ENCODE measurements at places on chromosomes 6 and 20. TPM values are rescaled to one million over a fixed set of nuclear protein-coding genes. Genes with fewer than 3 reads are reported as not detected.

DNA sequence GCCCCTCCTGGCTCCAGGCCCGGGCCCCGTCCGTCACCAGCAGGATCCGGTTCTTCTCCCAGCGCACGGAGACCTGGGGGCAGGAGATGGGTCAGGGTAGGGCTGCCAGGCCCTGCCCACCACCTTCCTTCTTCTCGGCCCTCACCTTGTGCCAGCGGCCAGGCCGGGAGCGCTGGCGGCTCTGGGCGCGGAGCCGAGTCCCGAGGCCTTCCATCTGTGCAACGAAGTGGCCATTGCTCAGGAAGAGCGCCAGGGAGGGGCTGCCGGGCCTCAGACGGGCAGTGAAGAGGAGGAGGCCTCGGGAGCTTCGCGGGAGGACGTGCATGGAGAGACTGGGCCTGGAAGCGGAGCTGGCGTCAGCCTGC lies 7.9 kb downstream of the ADRM1 start:
- peak; percentile 32 for DNase-seq

DNA sequence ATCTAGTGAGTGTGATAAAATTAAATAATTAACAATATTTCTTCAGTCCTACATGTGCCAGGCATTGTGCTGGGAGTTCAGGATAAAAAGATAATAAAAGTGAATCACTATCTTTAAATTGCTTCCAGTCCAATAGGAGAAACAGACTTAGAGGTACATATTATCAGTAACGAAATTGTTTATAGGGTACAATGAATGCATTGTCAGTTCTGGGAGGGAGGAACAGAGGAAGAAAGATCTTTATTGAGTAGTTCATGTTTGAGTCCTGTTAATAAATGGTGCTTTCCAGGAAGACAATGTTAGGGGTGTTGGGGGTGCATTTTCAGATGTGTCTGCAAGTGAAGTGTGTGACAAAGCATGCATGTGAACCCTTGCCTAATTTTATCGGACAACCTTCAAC lies 183.1 kb downstream of the OGFRL1 start:
- no peak for DNase-seq

DNA sequence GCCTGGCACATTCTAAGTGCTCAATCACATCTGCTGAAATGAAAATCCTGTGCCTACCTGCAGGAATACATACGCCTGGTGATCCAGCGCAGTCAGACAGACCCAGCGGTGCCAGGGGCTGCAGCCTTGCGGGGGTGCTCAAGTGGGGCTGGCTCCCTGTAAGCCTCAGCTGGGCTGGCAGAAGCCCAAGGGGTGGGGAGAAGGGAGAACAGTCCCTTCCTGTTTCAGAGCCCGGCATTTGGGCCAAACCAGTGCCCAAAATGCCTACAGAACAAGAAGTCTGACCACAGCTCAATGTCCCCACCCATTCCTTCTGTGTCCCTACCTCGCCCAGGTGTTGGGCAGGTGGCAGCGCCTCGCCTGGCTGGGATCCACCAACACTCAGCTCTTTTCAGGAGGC lies 22.6 kb downstream of the KCNK15 start:
- DNase-seq: no peak

The CMTR1 gene
- 24.1 TPM for total RNA-seq

DNA sequence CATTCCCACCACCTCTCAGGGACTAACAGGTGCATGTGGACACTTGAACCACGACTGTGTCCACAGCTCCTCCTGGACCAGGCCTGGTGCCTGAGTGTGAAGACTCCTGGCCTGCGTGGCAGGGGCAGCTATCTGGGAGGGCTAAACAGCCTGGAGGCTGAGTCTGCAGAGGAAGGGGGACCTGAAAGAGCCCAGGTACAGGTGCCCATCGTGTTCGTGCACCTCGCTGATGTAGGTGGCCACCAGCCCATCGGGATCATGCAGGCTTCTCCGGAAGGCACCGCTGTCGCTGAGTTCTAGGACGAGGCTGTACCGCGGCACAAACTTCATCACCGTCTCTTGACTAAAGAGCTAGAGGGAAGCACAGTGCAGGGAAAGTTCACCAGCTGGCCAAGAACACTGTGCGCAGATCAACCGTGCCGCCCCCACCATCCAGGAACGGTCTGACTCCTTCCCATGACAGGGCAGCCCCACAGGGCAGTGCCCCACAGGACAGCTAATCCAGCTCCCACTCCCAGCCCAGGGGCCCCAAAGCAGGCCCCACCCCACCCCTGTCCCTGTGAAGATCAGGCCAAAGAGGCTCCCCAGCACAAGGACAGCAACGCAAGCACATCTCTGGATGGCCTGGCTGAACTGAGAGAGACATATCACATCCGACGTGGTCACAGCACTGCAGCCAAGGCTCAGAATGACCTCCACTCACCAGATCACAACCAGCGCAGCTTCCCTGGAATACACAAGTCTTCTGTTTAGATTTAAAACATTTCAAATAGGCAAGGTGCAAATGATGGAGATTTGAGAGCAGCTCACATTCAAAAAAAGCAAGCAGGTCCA lies 14.8 kb downstream of the CST7 start:
- DNase-seq: no peak

DNA sequence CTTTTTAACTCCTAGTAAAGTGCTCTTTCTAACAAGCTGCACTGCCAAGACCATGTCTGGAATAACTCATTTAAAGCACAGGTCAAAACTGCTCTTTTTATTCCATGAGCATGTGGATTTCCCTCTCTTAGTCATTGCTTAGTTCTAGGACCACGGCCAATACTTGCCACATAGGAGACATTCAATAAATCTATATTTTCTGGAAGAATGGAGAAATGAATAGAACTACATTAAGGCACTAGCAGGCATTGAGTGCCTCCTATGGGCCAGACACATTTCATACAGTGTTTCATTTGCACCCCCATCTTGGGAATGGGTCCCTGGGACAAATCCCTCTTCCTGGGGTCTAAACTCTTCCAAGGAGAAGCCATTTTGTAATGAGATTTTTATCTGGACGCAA lies 552.8 kb upstream of the CITED2 start:
- peak; percentile 51 for DNase-seq

GRCh38 chr6:17478223-17478907 lies 85.0 kb downstream of the CAP2 start:
- DNase-seq: no peak

GRCh38 chr6:126539022-126539421 lies 199.1 kb downstream of the CENPW start:
- peak; percentile 81 for DNase-seq

The MAP7 gene
- 1.0 TPM for total RNA-seq

GRCh38 chr6:90415178-90415577 lies 118.5 kb upstream of the BACH2 start:
- DNase-seq: no peak

DNA sequence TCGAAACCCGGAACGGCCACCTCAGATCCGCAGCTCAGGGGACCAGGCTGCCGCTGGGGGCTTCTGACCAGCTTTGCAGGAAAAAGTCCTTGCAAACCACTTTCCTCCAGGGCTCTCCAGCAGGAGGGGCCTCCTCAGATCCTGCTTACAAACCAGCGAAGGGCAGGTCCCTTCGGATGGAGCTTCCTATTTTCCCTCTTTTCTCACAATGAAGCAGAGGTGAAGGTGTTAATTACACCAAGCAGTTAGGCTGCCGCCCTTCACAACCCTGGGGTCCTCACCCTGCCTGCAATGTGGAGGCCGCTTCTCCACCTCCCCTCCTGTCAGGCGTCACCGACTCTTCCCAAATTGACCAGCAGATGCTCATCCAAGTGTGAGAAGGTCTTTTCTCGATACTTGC lies 5.7 kb downstream of the ARHGAP40 start:
- DNase-seq: no peak

DNA sequence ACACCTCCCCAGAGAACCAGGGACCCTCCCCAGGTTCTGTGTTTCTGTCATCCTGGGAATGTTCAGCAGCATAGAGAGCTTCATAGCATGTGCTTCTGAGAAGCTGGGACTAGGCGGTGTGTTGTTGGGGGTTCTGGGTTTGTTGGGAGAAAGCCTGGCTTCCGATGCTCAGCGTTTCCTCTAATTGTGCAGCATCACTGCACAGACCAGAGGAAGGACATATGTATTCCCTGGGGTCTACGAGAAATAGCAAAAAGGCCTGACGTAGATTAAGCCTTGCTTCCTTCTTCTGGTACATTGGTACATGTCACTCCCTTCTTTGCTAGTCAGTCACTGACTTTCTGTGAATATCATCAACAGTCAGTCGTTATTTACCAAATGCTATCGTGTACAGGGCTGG lies 96.9 kb upstream of the SGK1 start:
- no peak for DNase-seq

GRCh38 chr6:125872259-125872921 lies 81.6 kb downstream of the NCOA7 start:
- DNase-seq: peak; percentile 51

The CDSN gene
- total RNA-seq: not detected

The CEP250 gene
- total RNA-seq: 21.4 TPM

- DNase-seq: no peak
Observed at GRCh38 chr20:1374246-1374645, 18.6 kb downstream of the FKBP1A start.

GRCh38 chr6:112691289-112691688 lies 344.2 kb downstream of the RFPL4B start:
- peak; percentile 91 for DNase-seq

GRCh38 chr20:34022151-34022838 lies 28.6 kb downstream of the RALY start:
- peak; percentile 26 for DNase-seq

The CDH22 gene
- total RNA-seq: not detected

The SOX18 gene
- 1.9 TPM for total RNA-seq

The DNAH8 gene
- total RNA-seq: not detected

DNA sequence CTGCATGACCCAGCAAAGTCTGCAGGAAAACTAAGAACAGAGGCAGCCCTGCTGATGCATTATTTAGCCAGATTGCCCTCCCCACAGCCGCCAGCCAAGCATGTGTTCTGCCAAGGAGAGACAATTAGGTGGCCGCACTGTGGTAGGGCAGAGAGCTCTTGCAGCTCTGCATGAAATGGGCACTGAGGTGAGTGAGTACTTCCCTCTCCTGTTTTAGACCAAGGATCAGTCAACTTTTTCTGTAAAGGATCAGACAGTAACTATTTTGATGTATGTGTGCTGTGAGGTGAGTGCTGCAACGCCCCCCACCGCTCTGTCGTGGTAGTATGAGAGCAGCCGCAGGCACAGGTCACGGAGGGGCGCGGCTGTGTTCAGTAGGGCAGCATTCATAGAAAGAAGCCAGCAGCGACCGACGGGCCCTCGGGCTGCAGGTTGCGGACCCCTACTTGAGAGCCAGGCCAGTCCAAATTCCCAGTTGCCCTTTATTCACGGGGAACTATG lies 23.8 kb upstream of the FAM50B start:
- DNase-seq: peak; percentile 87

GRCh38 chr20:62931464-62931863 lies 5.2 kb upstream of the DIDO1 start:
- no peak for DNase-seq

GRCh38 chr6:105882121-105882803 lies 203.9 kb upstream of the PRDM1 start:
- no peak for DNase-seq

- no peak for DNase-seq
Observed at GRCh38 chr6:129759796-129760605, 50.0 kb upstream of the ARHGAP18 start.

- DNase-seq: no peak
Observed at GRCh38 chr6:150691463-150691862, 91.8 kb downstream of the PLEKHG1 start.

GRCh38 chr6:28326371-28326948 lies 9.5 kb downstream of the ZSCAN31 start:
- DNase-seq: no peak

GRCh38 chr6:54618572-54618971 lies 228.0 kb upstream of the FAM83B start:
- no peak for DNase-seq

- DNase-seq: no peak
Observed at GRCh38 chr6:16324606-16325225, 86.3 kb downstream of the GMPR start.

The ZSCAN31 gene
- total RNA-seq: 17.4 TPM

DNA sequence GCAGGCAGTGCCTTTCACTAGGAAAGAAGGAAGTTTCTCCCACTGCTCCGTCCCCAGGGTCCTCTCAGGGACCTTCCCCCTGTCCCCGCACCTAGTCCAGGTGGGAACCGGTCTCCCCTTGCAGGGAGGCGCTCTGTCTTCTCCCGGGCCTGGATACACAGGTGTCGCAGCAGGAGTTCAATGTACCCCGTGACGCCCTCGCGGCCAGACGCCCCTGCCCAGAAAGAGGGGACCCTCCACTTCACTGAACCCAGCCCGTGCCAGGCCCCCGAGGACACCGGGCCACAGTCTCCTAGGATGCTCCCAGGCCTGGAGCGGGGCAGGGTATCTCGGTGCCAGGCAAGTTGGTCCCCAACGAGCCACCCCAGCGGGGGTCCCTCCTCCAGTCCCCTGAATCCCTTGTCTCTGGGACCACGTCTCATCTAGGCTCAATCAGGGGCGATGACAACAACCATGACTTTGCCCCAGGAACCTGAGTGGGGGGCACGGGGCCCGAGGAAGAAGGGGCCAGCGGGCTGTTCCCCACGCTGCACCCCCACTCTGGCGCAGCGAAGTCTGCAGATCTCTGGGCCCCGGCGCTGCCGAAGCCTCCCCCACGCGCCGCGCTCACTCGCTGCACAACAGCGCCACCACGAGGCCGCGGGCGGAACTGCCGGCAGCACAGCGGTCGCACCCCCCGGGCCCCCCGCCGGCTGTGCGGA lies 103.0 kb downstream of the EDN3 start:
- DNase-seq: no peak

The LRRC73 gene
- 1.2 TPM for total RNA-seq

DNA sequence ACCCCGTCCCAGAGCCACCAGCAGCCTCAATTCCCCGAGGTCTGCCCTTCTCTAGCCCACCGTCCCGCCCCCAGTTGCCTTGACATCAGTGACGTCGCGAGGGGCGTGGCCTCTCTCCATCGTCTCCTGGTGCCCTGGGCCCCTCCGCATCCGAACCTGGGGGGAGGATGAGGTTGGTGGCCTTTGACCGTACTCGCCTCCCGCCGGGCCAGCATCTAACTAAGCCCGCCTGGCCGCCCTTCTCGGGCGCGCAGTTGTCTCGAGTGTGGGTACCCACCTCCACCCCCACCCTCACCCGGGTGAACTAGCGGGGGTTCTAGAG lies 5.5 kb upstream of the ARMC12 start:
- DNase-seq: peak; percentile 75

The SLC22A1 gene
- 0.17 TPM for total RNA-seq

- DNase-seq: no peak
Observed at GRCh38 chr6:105981002-105981887, 104.9 kb upstream of the PRDM1 start.

The CALHM5 gene
- 3.8 TPM for total RNA-seq

The SLC22A7 gene
- total RNA-seq: not detected

- no peak for DNase-seq
Observed at GRCh38 chr6:144262470-144263369, 22.4 kb upstream of the UTRN start.

The NT5E gene
- 127 TPM for total RNA-seq

DNA sequence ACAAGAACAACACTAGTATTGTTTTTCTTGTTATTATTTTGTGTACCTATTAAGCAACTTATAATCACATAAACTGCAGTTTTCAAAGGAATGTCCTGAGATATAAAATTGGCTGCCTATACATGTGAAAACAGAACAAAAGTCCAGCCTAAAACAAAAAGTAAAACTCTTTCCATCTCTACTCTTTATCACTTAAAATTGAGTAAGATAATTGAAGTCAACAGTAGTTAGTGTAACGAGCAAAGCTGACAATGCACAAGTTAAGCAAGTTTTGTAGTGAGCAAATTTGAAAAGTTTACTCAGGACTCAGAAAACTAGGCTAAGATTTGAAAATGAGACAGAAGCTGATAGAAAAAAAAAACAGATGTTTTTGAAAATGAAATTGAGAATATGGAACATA lies 941.4 kb upstream of the MAN1A1 start:
- DNase-seq: no peak
